SJCRH30 (cell line): ENCODE measurements at places on chromosomes 6 and 20. TPM values are rescaled to one million over a fixed set of nuclear protein-coding genes. Genes with fewer than 3 reads are reported as not detected.

The TREM1 gene
- not detected in 2 replicates for total RNA-seq

The MAS1 gene
- 0.04 TPM in 1 of 2 replicates, not detected in the other for total RNA-seq

The TGM3 gene
- not detected in 2 replicates for total RNA-seq

The DLK2 gene
- 5.4 and 5.8 TPM in 2 replicates for total RNA-seq

The GPSM3 gene
- total RNA-seq: 2.8 and 3.6 TPM in 2 replicates

The ACTL10 gene
- 0.10 TPM in 1 of 2 replicates, not detected in the other for total RNA-seq

GRCh38 chr6:133512410-133513016 lies 271.4 kb downstream of the EYA4 start:
- no peak overlapping the region for H3K27ac ChIP-seq
- DNase-seq: peak; percentile 80
- peaks cover 26% of the 10 kb centered on the region for H3K36me3 ChIP-seq
- H3K4me3 ChIP-seq: no peak overlapping the region

DNA sequence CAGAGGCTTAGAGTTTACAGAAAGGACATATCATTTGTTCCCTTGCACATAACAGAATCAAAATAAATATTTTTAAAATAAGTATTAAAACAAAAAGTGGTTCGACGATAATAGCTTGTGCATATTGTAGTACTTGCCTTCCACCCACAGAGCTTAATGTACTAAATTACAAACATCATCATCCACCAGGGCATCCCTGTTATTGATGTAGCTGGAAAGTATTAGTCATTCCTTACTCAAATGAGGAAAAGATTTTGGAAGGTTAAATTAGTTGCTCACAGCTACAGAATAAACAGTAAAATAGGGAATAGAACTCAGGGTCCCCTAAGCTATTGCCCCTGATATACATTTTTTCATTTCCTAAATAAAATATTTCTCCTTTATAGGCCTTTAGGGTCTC lies 150.3 kb downstream of the PTPRK start:
- H3K4me1 ChIP-seq: no peaks in the 10 kb centered on the region; the same call in 1 of the 2 replicates
- no peaks in the 10 kb centered on the region for H3K36me3 ChIP-seq
- no peak overlapping the region for H3K4me3 ChIP-seq
- H3K27ac ChIP-seq: no peak overlapping the region
- H3K27me3 ChIP-seq: no peaks in the 10 kb centered on the region

DNA sequence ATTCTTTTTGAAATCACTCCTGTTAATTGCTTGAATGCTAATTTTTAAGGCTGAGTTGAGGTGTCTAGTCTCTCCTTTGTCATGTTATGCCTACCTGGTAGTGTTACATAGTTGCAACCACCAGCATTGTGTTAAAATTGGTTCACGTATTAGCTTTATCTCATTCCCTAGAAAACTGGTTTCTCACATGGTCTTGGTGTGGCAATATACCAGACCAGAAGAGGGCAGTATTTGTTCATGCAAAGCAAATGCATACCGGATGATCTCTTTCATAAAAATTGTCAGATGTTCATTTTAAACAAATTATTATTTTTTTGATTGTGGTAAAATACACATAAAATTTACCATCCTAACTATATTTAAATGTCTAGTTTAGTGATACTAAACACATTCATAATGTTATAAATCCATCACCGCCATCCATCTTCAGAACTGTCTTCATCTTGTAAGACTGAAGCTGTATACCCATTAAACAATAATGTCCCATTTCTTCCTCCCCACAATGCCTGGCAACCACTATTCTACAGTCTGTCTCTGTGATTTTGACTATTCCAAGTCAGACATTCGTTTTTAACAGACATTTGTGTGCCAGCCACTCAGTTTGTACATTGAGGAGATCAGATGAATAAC lies 92.8 kb downstream of the ATRN start:
- no peaks in the 10 kb centered on the region for H3K27me3 ChIP-seq
- peak; percentile 28 for DNase-seq
- no peaks in the 10 kb centered on the region for H3K4me1 ChIP-seq
- no peak overlapping the region for H3K4me3 ChIP-seq
- H3K36me3 ChIP-seq: peaks cover 17% of the 10 kb centered on the region

GRCh38 chr20:32018269-32019155 lies 8.3 kb downstream of the CCM2L start:
- H3K36me3 ChIP-seq: no peaks in the 10 kb centered on the region
- H3K4me1 ChIP-seq: peaks cover 12% of the 10 kb centered on the region
- 0 out of 2 replicates have a peak, but pooled peaks cover 7% of the 10 kb centered on the region for H3K27me3 ChIP-seq
- peak overlapping the region; percentile 74 for H3K4me3 ChIP-seq

GRCh38 chr20:14986026-14986655 lies 648.7 kb upstream of the FLRT3 start:
- DNase-seq: no peak
- no peaks in the 10 kb centered on the region for H3K36me3 ChIP-seq
- H3K27me3 ChIP-seq: no peaks in the 10 kb centered on the region
- H3K27ac ChIP-seq: no peak overlapping the region

GRCh38 chr20:34001378-34001777 lies 7.7 kb downstream of the RALY start:
- H3K4me3 ChIP-seq: no peak overlapping the region
- DNase-seq: no peak
- no peak overlapping the region for H3K27ac ChIP-seq
- no peaks in the 10 kb centered on the region for H3K27me3 ChIP-seq
- H3K36me3 ChIP-seq: peaks cover 4% of the 10 kb centered on the region; the same call in 1 of the 2 replicates

GRCh38 chr20:62030834-62031434 lies 34.7 kb downstream of the TAF4 start:
- H3K36me3 ChIP-seq: no peaks in the 10 kb centered on the region
- no peaks in the 10 kb centered on the region for H3K27me3 ChIP-seq
- H3K27ac ChIP-seq: no peak overlapping the region

- no peaks in the 10 kb centered on the region for H3K27me3 ChIP-seq
- peak; percentile 78 for DNase-seq
- peaks cover 9% of the 10 kb centered on the region for H3K4me1 ChIP-seq
- peak overlapping the region; percentile 97 for H3K27ac ChIP-seq
Measured at GRCh38 chr6:68559070-68559469, 76.0 kb upstream of the ADGRB3 start.

- no peak within 1 kb of the TSS for H3K27ac ChIP-seq
- no peak for DNase-seq
- no peaks in the 10 kb centered on the region for H3K27me3 ChIP-seq
- H3K4me1 ChIP-seq: no peaks in the 10 kb centered on the region
Measured at GRCh38 chr6:41747256-41748101, at the start of gene PGC. PGC (minus strand) TSS chr6:41747397; CDS start chr6:41747334, 63 bp downstream.

- H3K4me1 ChIP-seq: no peaks in the 10 kb centered on the region
- H3K4me3 ChIP-seq: no peak overlapping the region
- H3K27ac ChIP-seq: no peak overlapping the region
- no peak for DNase-seq
- H3K27me3 ChIP-seq: no peaks in the 10 kb centered on the region
Measured at GRCh38 chr20:3492669-3493068, 21.9 kb downstream of the ATRN start.

DNA sequence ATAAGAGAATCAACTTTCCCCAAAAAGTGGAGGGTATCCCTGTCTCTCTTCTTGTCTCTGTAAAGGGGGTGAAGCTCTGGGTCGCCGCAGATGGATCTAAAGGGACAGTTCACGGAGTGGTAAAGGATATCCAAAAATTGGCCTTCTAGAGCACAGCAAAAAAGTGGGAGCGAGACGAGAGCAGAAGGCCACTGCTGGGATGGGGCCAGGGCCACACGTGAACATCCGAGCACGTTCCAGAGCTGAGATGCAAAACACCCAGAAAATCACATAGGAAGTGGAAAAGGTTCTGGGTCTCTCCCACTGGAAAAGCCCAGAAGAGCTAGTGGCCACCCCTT lies 837 bp downstream of the TRAM2 start:
- peak overlapping the region; percentile 39; the same call in 1 of the 2 replicates for H3K27ac ChIP-seq
- H3K27me3 ChIP-seq: no peaks in the 10 kb centered on the region
- no peaks in the 10 kb centered on the region for H3K36me3 ChIP-seq
- peak overlapping the region; percentile 87 for H3K4me3 ChIP-seq
- peaks cover 45% of the 10 kb centered on the region for H3K4me1 ChIP-seq
- no peak for DNase-seq

- peak overlapping the region; percentile 60 for H3K27ac ChIP-seq
- no peaks in the 10 kb centered on the region for H3K27me3 ChIP-seq
- H3K4me1 ChIP-seq: peaks cover 49% of the 10 kb centered on the region
- no peak overlapping the region for H3K4me3 ChIP-seq
- no peaks in the 10 kb centered on the region for H3K36me3 ChIP-seq
Measured at GRCh38 chr6:43695215-43695966, 7.8 kb upstream of the MRPS18A start.

DNA sequence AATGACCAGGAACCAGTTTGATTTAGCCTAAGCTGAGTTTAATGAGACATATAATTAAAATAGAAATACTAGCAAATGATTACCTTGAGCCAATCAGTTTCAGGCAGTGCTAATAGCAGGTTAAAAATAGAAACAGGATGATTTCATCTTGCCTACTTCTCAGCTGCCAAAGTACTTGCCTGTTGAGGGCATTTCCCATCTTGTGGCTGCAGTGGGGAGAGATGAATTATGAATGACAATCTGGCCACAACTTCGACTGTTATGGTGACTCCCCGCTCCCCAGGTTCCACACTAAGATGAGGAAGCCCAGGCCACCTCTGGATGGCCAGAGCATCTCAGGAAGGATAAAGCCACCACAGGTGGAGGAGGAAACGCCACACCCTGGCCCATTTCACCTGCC lies 31.3 kb downstream of the MBOAT1 start:
- H3K4me1 ChIP-seq: no peaks in the 10 kb centered on the region
- no peak for DNase-seq
- no peak overlapping the region for H3K27ac ChIP-seq
- H3K36me3 ChIP-seq: no peaks in the 10 kb centered on the region
- no peaks in the 10 kb centered on the region for H3K27me3 ChIP-seq
